ENCODE measurements at places on chromosomes 11 and 22.

- DNase-seq: no peak
Observed at GRCh38 chr11:92642177-92642931, 327.1 kb upstream of the MTNR1B start.

- DNase-seq: no peak
Observed at GRCh38 chr11:125300791-125301218, 136.3 kb downstream of the PKNOX2 start.

GRCh38 chr22:24485608-24486007 is 9.5 kb upstream of the UPB1 start:
- no peak for DNase-seq

- no peak for DNase-seq
Observed at GRCh38 chr11:103731670-103732069, 304.8 kb upstream of the DDI1 start.

- no peak for DNase-seq
Observed at GRCh38 chr11:115207166-115207591, 297.0 kb downstream of the CADM1 start.

- no peak for DNase-seq
Observed at GRCh38 chr11:44889266-44889665, 61.4 kb downstream of the TP53I11 start.

DNA sequence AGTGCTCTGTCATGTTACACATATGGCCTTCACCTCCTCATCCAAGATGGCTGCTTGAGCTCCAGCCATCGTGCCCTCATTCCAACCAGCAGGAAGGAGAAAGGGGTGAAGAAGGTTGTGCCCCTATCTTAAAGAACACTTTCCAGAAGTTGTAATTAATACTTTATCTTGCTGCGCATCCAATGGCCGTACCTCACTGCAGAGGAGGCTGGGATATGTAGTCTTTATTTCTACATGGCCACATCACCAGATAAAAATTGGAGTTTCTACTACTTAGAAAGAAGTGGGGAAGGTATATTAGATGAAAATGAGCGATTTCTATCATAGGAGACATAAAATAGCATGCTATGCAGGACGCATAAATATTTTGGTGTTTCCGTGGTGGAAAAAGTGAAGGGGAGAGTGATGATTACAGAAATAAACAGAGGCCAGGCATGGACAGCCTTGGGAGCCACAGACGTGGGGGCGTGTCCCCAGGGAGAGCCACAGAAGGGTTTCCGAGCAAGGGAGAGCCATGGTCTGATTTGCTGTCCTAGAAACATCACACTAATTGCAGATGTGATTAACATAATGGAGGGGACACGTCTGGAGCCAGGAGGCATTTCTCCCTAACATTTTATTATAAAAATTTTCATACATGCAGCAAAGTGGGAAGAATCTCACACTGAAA is 8.8 kb upstream of the MB start:
- no peak for DNase-seq

DNA sequence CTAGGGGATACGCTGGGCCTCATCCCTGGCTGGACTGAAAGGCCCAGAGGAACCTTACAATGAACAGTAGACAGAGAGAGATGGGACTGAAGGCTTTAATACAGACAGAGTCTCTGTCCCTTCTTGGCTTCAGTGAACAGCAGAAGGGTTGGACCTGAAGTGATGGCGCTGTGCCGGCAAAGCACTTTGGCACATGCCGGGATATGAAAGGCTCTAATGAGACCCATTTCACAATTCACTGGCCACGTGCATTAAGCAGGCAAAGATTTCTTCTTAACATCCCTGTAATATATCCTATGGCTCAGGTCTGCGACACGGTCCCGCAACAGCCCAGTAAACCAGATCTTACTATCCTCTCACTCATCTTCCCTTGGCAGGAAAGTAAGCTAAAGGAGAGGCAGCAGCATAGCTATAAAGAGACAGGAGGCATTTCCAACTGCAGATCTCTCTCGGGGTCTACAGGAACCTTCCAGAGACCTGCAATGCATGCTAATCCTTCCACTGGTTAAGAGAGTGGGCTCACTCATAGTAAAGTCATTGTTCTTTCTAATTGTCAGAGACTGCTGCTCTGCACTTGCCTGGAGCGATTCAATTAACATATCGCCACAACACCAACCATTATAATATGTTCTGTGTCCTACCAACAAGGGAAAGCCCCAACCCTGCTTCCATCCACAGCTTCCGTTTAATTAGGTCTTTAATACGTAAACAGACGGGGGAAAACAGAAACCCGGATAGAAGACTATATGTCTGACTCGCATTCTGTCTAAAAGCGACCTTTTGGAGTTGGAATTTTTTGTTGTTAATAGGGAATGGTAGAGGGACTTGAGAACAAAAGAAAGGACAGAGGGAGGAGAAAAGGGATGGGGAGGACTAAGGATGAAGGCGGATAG is 1179.0 kb downstream of the LRRC4C start:
- DNase-seq: no peak

GRCh38 chr11:96234866-96235441 is 108.0 kb downstream of the MAML2 start:
- no peak for DNase-seq

DNA sequence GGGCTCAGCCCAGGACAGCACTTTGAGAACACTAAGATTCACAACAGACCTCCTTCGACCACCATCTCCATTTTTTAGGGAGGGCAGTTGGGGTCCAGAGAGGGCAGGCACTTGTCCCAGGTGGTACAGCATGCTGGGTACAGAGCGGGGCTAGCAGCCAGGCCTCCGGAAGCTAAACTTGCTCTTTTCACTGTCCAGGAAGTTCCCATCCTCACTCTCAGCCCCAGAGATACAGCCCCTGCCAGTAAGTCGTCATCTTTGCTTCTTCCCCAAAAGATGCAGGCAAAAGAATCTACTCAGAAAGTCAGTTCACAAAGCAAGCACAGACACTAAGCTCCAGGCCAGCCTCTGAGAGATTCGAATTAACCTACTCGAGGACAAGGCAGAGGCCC is 6.7 kb upstream of the RAB3IL1 start:
- no peak for DNase-seq

DNA sequence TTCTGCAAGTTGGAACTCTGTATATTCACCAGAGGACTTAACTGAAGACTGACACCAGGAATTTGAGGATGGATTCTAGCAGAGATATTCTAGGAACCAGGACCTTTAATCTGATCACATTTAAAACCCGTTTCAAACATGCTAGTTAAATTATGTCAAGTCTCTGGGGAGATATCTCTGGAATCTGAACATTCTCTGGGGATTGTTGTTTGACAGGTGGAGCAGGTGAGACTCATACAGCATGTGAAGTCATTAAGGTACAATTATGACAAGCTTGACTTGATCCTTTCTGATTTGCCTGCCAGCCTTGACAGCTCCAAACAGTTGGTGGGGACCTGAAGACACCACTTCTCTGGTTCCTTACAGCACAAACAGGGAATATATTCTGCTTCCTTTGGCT is 100.3 kb downstream of the FAT3 start:
- no peak for DNase-seq

GRCh38 chr22:26838471-26838825 is 181.1 kb downstream of the MIAT start:
- DNase-seq: no peak

DNA sequence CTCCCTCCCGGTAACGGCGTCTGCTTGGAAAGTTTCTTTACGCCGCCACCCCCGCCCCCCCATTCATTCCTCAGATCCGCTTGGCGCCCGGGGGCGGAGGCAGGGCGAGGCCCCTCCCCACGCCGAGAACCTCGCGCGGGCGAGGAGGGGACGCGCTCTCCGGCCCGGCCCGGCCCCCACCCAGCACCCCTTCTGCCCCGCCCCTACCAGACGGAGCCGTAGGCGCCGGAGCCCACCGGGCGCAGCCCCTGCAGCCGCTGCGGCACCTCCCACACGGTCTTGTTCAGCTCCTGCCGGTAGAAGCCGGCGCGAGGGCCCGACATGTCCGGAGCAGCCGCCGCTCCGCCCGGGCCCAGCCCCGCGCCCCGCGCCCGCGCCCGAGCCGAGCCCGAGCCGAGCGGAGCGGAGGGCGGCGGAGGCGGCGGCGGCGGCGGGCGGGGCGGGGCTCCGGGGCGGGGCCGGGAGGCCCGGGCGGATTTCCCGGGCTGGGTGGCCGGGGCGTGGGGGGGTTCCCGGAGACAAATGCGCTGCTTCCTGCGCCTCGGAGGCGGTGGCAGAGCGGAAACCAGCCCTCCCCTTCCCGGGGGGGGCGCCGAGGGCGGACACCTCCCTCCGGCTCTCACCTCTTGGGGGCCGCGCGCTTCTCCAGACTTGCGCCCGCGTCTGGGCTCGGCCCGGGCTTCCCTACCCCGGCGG is at the start of gene MAPK11:
Gene MAPK11, minus strand, starts transcription at position 411 of the 696 bp plus-strand sequence. Its CDS starts 88 bp downstream, at position 323.
- peak; percentile 58 for DNase-seq

- no peak for DNase-seq
Observed at GRCh38 chr11:107549253-107549953, 16.1 kb downstream of the ALKBH8 start.

DNA sequence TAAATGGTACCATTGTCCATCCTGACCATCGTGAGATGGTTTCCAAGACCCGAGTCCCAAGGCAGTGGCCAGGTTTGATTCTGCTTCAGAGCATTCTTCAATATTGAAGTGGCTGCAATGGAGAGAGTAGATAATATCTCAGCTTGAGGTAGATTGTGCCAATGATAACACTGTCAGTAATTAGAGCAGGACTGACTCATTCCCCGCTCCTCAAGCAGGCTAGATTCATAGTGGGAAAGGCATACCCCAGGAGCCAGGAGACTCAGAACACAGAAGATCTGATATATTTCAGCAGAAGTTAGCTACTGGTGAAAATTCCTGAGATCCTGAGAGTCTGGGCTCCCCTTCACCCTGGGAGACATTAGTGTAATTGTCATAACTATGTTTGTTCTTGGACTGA is 55.6 kb upstream of the LARGE1 start:
- DNase-seq: no peak

GRCh38 chr11:57713835-57714234 is 1.4 kb downstream of the TMX2 start:
- no peak for DNase-seq

DNA sequence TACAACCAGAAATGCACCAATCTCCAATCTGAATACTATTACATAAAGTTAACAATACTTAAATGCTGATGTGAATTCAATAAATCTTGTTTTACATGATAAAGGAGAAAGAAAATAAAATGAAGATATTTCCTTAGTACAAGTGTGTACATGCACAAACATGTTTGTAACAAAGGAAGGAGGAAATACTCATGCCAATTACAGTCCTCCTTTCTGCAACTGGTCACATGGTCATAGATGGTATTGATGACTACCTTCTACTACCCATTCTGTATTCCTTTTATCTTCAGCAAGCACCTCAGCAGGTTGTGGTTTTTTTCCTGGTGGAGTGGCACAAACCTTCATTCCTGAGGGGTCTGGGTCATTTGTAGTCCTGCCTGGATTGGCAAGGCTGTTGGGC is 214.2 kb upstream of the GUCY1A2 start:
- DNase-seq: no peak

DNA sequence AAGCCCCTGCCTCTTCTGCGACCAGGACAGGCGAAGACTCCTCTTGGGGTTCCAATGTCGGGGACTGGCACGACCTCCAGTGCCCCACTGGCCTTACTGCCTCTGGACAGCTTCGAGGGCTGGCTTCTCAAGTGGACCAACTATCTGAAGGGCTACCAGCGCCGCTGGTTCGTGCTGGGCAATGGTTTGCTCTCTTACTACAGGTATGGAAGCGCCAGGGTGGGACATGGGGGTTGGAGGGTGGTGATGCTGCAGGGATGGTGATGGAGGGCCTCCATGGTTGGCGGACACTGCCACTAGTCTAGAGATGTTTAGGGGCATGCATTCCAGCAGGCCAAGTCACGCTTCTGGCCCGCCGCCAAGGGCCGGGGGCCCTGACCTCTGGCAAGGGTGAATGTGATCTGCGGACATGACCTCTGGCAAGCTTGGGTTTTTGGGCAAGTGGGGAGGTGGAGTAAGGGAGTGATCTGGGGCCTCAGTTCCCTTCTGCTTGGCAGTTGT is 727 bp downstream of the OSBP2 start:
- no peak for DNase-seq

DNA sequence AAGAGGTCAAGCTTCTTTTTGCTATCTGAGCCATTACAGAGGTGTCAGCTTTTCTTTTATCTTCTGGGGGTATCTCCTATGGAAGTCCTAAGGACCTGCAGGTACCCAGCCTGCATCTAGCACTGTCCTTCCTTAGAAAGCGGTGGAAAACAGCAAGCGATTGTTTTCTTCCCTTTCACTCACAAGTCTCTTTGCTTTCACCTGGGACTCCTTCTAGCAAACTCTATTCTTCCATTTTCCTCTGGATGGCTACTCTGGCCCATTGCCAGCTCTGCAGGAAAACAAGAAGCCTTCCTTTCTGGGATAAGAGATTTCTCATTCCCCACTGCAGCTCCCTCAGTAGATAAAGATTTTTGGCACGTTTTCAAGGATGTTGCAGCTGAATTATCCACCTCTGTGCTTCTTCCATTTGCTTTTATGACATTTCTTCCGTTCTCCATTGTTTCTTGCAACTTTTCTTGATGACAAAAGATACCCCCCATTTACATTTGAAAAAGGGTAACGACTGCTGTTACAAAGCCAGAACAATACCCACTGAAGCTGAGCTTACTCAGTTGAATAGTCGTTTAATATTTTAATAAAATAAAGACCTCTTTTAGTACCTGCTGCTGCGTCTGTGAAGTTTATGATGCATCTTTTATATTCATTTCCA is 40.2 kb upstream of the BDNF start:
- no peak for DNase-seq

DNA sequence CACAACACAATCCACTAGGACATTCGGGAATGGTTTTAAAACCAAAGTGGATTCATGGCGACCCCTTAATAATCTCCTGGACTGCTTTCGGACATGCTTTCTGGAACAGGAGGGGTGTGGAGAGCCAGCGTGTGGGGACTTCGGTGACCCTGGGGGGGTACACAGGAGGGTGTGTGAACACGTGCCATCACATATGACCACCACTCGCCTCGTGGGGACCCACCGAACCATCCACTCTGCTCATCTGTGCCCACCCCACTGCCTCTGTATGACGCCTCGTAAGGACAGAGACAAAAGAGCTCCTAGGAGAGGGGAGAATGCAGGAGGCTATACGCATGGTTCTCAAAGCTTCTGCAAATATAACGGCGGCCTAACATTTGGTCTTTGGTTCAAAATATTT is 8.9 kb downstream of the LTO1 start:
- no peak for DNase-seq

GRCh38 chr11:118536726-118537125 is 5.7 kb downstream of the TMEM25 start:
- DNase-seq: no peak

All from transverse colon (tissue), 4 donors.